Hematopoietic multipotent progenitor cell treated with erythropoietin and hydrocortisone succinate and interleukin-3 and kit ligand, for 15 days (in vitro differentiated cells): ENCODE measurements at places on chromosomes 6 and 20.

GRCh38 chr6:155013457-155013876 is 18.4 kb downstream of the TIAM2 start:
- no peak for DNase-seq

DNA sequence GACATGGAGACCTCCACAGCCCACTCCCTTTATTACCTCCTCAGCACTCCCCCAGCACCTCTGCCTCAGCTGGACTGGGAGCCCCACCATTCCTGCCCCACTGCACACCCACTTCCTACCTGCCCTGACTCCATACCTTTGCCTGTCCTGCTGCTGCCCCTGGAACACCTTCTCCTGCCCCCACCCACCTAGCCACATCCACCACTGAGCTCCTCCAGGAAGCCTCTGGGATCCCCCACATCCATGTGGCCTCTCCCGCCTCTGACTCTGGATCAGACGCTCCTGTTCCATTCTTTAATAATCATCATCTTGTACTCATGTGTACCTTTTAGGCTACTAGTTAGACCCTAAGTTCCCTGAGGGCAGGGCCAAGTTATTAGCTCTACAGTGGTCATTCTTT is 2.2 kb upstream of the SDCBP2 start:
- no peak for DNase-seq

- no peak for DNase-seq
These were observed 71.5 kb downstream of the SOX4 start for GRCh38 chr6:21665110-21665391.

- no peak for DNase-seq
These were observed 114.7 kb downstream of the ANKRD60 start for GRCh38 chr20:58113716-58114115.

GRCh38 chr20:60465439-60465838 is 507.2 kb downstream of the CDH26 start:
- no peak for DNase-seq

DNA sequence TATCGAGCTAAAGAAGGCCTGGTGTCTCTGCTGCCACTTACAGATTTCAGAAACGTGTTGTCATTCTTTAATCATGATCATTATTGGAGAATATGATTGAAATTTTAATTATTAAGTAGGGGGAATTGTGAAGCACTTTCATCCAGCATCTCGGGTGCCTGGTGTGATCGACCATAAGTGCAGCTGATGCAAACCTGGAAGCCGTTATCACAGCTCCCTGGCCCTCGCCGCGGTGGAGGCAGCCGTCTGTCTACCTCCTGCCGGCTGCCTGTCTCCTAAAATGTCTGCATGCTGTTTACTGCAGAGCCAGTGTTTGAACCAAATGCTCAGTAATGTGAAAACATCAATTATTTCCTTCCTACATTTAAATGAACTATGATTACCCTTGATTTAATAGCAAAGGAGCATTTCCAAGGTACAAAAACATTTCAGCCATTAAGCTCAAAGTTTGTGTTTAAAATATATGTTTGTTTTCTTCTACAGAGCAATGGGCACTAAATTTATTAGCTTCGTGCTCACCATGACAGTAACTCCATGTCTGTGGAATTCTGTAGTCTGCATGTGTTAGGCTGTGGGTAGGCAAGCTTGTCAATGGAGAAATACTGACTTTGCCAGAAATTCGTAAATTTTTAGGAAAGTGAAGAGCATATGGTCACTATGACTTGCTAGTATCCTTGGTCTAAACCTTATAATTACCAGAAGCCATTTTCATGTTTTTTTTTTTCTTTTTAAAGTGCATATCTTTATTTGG is 184.5 kb upstream of the AGPAT4 start:
- no peak for DNase-seq

DNA sequence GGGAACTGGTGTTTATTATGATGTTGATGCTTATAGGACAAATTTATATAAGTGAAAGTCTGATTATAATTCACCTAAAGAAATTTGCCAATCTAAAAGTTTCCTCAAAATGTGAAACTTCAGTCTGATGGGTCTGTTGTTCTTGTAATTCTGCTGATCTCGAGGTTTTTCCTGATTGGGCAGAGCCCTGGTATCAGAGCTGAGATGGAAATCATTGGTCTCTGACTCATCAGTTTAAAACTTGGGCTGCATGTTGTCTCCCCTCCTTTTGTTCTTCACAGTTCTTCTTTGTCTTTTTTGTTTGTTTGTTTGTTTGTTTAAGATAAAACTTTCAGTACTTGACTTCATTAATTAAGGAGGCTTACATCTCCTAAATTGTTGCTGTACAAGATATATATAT is 5.9 kb downstream of the SMAP1 start:
- DNase-seq: no peak

DNA sequence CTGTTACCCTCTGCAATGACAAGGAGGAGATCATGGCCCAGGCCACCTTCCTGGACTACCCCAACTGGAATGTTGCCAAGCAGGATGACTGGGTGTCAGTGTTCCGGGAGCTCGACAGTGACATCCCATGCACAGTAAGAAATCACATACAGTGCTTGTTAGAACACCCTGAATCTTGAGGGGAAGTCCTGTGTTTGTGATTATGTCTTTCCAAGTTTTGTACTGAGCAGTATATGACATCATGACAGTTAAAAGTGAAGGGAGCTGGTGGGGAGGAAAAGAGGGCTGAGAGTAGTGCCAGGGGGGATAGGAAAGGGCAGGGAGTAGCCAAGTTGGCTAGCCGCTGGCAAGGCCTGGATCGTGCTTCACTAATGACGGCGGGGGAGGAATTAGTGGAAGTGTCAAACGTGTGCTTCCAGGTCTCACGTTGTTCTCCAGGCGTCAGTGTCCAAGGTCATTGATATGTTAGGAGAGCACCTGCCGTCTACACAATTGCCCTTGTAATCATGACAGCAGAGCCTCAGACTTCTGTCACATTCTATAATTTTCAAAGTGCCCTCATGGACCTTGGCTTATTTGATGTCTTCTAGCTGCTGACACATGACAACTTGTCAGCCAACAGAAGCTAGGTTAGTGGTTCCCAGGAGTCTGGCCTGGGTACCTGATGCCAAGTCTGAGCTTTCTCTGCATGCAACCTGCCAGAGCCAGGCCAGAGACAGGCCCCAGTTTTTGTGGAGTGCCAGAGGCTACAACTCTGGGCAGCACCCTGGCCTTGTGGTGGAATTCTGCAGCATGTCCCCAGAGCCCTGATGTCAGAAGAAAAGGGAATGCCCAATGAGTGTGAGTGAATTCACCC is 18.8 kb downstream of the CFAP61 start:
- peak; percentile 11 for DNase-seq

GRCh38 chr20:36070451-36070850 is 84.1 kb upstream of the EPB41L1 start:
- DNase-seq: no peak

GRCh38 chr6:170148709-170149470 is 142.0 kb downstream of the DLL1 start:
- DNase-seq: no peak

DNA sequence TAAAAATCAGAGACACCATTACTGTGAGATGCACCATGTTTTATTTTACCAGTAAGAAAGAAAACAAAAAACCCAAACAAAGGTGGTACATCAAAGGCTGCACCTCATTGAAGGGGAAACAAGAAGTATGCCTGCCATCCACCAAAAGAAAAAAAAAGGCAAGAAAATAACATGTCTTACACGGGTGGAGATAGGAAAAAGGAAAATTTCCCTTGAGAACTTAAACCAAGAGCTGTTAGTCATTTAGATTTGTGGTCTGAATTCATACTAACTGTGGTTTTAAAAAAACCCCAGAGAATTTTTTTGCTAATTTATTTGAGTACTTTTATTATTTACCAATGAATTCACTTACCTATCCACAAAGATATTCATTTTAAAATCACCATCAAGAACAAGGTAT is 144.0 kb downstream of the LRRC1 start:
- no peak for DNase-seq

- no peak for DNase-seq
These were observed 88.5 kb downstream of the RPS12 start for GRCh38 chr6:132902901-132903300.

GRCh38 chr6:137711972-137712371 is 155.1 kb upstream of the TNFAIP3 start:
- DNase-seq: no peak

DNA sequence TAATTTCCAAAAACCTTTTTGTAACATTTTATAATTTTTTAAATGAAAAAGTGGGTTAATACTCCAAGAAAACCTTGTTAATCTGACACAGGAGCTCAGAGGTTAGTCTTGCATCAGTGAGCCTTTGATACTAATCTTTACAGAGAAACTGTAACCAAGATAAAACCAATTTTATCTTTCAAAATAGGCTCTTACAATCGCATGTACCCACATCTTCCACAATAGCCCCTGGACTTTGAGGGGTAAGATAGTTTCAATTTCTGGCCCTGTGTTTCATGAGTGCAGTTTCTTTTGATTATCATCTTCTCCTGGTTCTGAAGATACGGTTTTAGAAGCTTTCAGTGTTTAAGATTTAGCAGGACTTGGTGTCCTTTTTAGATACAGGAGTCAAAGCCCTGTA is 34.5 kb upstream of the MAS1L start:
- no peak for DNase-seq

DNA sequence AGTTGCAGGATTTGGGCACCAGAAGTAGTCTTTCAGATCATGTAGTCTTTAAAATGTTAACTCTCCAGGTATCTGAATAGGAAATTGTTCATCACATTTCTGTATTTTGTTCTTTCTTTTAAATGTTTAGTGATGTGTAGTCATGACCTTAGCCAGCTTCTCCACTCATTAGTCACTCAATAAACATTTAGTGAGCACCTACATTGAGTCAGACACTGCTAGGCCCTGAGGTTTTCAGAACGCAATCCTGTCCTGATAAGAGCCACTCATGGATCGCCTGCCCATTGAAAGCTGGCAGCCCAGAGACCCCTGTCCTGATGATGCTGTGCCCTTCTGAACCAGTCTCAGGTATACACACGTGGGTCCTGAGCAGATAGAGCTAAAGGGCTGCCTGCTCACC is 163.4 kb upstream of the HEY2 start:
- DNase-seq: no peak

DNA sequence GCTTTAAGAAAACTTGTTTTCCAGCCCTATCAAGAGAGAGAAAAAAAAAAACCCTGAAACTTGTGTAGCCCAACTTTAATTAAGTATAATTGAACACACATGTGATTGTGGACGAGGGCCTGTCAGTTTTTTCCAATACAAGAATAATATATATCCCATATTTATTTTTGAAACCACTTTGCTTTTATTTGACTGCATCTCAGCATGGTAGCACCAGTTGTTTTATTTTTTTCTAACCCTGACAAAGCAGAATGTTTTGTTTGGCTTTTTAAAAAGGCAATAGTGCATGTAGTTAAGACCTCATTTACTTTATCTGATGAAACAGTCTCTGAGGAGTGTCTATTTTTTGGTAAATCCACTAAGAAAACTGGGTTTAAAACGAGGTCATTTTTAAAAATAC is 257.7 kb downstream of the CDKAL1 start:
- no peak for DNase-seq

DNA sequence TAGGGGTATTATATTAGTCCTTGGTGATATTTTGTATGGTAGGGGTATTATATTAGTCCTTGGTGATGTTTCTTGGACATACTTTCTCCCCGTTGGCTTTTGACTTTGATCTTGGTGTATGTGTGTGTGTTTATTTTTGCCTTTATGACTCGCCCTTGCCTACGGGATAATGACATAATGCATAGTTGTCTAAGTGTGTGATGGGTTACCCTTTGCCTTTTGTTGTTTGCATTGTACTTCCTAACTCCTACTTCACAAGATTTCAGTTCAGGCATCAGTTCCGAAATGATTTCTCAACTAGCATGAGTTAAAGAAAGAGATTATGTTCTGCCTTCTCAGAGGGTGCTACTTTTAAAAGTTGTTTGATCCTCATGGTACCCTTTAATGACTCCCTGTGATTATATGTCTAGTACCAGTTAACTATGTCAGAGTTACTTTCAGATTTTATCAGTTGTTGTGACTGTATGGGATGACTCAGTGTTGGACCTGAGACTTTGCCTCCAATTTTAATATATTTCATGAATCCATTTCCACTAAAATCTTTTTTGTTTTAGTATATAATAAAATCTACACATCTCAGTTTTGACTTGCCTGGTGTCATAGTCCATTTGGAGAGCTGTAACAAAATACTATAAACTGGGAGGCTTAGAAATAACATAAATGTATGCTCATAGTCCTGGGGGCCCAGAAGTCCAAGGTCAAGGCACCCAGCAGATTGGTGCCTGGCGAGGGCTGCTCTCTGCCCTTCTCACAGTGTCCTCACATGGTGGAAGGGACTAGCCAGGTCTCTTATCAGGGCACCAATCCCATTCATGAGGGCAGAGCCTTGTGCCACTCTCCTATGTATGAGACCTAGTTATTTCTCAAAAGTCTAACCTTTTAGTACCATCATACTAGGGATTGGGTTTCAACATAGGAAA is 34.1 kb downstream of the CDYL start:
- peak; percentile 38 for DNase-seq

- DNase-seq: no peak
These were observed 49.6 kb downstream of the ZMYND8 start for GRCh38 chr20:47306755-47307370.

DNA sequence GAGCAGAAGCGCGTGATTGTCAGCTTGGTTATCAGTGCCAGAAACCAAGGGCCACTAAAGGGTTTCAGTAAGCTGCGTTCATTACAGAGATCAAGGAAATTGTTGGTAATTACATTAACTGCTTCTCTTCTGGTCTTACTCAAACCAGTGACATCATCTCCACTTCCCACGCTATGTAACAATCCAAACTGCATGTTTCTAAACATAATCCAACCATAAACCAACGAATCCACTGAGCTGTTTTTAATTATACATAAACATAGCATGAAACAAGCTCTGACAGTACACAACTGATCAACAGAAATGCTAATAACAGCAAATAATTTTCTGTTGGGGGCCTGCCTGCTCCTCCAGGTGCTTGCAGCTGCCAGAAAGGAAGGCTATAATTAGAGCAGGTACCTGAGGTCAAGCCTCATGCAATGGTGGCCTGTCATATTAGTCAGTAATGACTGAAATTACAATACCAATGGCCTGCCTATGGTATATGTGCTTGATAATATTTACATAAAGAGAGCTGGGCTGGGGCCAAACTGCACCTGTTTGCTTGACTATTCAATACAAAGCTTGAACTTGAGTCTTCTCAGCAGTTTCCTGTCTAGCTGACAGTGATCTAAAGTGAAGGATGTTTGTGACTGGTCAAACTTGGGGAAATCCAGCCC is 40.1 kb downstream of the ILRUN start:
- peak; percentile 53 for DNase-seq

DNA sequence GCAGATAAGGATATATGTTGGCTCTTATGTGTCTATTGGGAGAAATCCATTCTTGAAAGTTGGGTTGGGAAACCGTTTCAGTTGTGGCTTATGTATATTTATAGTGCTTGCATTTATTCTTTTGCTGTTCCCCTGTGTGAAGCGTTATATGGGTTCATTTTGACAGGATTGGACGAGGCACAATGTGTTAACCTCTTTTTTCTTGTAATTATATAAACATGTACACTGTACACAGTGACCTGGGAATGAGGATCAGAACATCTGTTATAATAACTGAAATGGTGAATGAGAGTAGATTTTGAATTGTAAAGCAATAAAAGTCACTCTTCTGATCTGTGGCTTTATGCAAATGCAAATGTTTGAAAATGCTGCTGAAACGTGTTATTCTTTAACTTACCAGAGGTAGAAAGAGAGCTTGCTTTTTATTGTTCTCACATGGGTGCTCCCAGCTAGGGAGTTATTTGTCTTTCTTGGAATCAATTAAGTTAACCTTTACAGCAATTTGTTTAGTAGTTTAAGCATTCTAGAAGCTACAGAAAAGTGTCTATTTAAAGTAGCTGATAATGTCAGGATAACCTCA is 213.7 kb downstream of the GRIK2 start:
- DNase-seq: no peak
